CD8-positive, alpha-beta memory T cell (primary cell): ENCODE measurements at places on chromosomes 2 and 18. TPM values are rescaled to one million over a fixed set of nuclear protein-coding genes. Genes with fewer than 3 reads are reported as not detected.

SERPINB4 gene
- not detected for total RNA-seq

GPR55 gene
- total RNA-seq = 11.6 TPM

COX5B gene
- total RNA-seq = 205 TPM

DNA sequence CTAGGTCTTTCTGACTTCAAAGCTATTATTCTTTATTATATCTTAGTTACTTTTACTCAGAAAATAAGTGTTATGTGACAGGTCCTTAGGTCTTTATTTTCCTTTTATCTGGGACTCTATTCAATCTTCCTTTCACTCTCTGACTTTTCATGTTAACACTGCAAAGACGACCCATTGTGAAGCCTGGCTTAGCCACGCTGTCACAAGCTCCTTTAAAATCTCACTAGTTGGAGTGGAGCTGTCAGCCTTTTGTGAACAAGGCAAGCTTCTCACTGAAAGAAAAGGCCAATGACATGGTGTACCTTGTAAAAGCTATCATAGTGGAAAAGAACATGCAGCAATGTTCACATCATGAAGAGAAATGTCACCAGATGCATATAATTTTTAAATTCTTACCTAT is 1130.7 kb upstream of the FAM98A start:
- H3K4me3 ChIP-seq = no peak overlapping the region
- no peaks in the 10 kb centered on the region for H3K36me3 ChIP-seq
- H3K4me1 ChIP-seq = no peaks in the 10 kb centered on the region
- no peak overlapping the region for H3K27ac ChIP-seq
- H3K27me3 ChIP-seq = no peaks in the 10 kb centered on the region
- no peak for DNase-seq

DNA sequence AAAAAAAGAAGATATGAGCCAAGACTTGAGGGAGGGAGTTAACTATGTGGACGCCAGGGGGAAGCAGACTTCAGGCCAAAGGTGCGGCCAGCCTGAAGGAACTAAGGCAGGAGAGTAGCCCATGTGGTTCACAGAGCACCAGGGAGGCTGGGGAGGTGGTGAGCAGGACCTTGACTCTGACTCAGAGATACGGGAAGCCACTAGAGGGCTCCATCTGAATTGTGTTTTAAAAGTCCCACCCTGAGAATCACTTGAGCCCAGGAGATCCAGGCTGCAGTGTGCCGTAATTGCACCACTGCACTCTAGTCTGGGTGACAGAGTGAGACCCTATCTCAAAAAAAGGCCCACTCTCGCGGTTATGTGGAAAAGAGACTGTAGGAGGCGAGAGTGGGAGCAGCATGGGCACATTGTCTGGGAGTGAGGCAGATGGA is 12.3 kb downstream of the CEP192 start:
- no peak overlapping the region for H3K4me3 ChIP-seq
- H3K27ac ChIP-seq = no peak overlapping the region
- H3K36me3 ChIP-seq = peaks cover 7% of the 10 kb centered on the region
- H3K27me3 ChIP-seq = no peaks in the 10 kb centered on the region

DNA sequence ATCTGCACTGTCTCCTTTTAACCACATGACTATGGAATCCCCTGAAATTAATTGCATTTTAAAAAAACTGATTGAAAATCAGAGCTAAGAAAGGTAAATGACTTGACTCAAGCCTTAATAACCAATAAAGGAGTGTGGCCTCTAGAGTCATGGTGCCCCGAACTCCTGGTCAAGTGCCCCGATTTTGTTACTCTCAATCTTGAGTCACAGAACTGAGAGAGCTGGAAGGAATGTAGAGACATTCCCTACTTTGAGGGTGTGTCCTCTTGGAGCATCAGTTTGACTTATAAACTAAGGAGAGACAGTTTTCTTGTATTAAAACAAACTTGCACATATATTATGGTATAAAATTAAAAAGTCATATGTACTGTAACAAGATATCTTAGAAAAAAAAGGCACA is 2.4 kb downstream of the WDR43 start:
- H3K4me3 ChIP-seq = no peak overlapping the region
- peaks cover 40% of the 10 kb centered on the region for H3K4me1 ChIP-seq
- H3K27me3 ChIP-seq = no peaks in the 10 kb centered on the region
- no peak overlapping the region for H3K27ac ChIP-seq

DNA sequence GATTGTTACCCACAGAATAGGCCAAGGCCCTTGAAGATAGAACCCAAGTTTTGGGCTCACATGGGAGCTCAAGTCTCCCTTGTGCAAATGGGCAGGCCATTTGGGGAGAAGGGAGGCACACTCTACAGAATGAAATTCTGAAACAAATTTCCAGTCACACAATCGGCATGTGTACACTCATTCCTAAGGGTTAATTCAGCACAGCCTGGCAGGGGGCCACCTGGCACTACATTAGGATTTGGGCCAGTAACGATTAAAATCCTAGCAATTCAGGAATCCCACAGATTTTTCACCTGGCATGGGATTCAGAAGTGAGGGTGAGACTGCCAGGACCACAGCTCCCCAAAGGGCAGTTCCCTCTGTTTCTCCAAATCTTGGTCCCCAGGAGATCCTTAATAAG is 46.4 kb downstream of the BMP10 start:
- peaks cover 32% of the 10 kb centered on the region for H3K36me3 ChIP-seq
- H3K4me3 ChIP-seq = no peak overlapping the region
- H3K27me3 ChIP-seq = no peaks in the 10 kb centered on the region
- no peak overlapping the region for H3K27ac ChIP-seq
- peaks cover 21% of the 10 kb centered on the region for H3K4me1 ChIP-seq

DNA sequence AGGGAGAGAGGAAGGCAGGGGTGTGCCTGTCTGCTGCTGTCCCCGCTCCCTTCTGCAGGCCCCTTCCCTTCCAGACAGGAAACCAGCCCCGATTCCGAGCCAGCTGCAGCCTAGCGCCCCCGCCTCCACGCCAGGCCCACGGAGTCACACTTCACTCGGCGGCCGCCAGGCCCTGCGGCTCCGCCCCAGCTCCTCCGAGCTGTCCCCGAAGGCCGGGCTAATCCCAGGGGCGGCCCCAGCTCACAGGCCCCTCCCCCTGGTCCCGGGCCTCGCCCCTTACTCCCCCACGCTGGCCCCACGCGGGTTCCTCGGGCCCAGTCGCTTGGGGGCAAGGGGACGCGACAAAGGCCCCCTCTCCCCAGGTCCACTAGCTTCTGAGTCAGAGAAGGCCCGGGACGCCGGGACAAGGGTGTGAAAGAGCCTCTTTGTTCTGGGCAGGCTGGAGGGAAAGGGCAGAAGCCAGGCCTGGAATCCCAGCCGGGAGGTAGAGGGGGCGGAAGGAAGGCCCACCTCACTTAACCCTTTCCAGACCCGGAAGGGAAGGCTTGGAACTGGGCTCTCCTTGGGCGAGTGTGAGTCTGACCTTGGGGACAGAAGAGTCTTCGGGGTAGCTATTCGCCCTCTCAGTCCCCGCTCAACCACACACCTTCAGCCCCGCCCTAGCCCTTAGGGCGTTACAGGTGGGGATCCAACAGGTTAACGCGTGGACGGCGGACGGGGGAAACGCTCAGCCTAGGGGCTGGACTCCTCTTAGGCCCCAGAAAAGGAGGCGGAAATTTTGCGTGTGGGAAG is 1.2 kb downstream of the RTKN start:
- H3K36me3 ChIP-seq = no peaks in the 10 kb centered on the region
- peaks cover 8% of the 10 kb centered on the region for H3K4me1 ChIP-seq
- H3K4me3 ChIP-seq = peak overlapping the region; percentile 22
- peaks cover 26% of the 10 kb centered on the region for H3K27me3 ChIP-seq

DNA sequence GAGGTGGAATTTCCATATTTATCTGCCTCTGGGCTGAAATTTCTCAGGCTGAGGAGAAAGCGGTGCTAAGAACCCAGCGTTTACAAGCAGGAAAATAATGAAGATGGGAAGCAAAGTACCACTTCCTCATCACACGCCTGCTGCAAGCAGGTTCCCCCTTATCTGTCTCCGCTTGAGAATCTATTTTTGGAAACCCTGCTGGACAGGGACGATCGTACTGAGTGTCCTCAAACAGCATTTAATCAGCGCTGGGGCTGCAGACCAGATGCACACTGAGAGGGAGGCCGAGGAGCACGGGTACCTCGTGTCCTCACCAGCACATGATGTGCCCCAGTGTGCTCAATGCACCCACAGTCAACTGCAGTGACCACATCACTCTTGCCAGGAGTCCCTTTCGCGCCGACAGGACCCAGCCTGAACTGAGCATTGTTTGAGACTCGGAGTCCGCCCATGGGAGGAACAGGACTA is 160.4 kb downstream of the HDAC4 start:
- DNase-seq = no peak
- H3K36me3 ChIP-seq = no peaks in the 10 kb centered on the region
- no peaks in the 10 kb centered on the region for H3K27me3 ChIP-seq
- no peak overlapping the region for H3K27ac ChIP-seq

DNA sequence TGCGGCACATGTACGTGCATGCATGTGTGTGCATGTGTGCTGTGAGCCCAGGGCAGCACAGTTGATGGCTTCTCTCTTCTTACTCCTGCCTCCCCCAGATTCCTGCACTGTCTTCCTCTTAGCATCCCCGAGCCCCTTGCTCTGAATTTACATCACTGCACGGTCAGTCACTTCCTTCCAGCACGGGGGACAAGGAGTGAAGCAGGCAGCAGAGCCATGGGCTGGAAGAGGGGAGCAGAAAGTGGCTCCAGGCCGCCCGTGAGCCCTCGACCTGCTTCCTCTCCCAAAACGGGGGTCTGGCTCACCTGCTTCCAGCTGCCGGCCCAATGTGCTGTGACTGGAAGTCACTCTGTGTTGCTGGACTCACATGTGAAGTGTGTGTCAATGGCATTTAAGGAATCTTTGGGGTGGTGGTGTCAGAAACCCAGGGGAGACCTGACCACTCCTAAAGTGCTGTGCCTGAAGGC is 106.1 kb downstream of the FAM210A start:
- DNase-seq = no peak
- no peaks in the 10 kb centered on the region for H3K36me3 ChIP-seq
- peaks cover 7% of the 10 kb centered on the region for H3K4me1 ChIP-seq
- H3K27ac ChIP-seq = no peak overlapping the region

GRCh38 chr2:39394516-39394961 is 42.5 kb downstream of the MAP4K3 start:
- H3K4me3 ChIP-seq = no peak overlapping the region
- no peak for DNase-seq
- H3K36me3 ChIP-seq = no peaks in the 10 kb centered on the region
- no peaks in the 10 kb centered on the region for H3K27me3 ChIP-seq

GRCh38 chr2:10019602-10020400 is 23.5 kb upstream of the KLF11 start:
- no peak overlapping the region for H3K4me3 ChIP-seq
- no peaks in the 10 kb centered on the region for H3K36me3 ChIP-seq
- no peaks in the 10 kb centered on the region for H3K27me3 ChIP-seq
- no peak overlapping the region for H3K27ac ChIP-seq

GRCh38 chr18:61752973-61753372 is 139.8 kb downstream of the RNF152 start:
- H3K27me3 ChIP-seq = no peaks in the 10 kb centered on the region
- no peaks in the 10 kb centered on the region for H3K36me3 ChIP-seq
- no peak overlapping the region for H3K27ac ChIP-seq
- no peak for DNase-seq

DNA sequence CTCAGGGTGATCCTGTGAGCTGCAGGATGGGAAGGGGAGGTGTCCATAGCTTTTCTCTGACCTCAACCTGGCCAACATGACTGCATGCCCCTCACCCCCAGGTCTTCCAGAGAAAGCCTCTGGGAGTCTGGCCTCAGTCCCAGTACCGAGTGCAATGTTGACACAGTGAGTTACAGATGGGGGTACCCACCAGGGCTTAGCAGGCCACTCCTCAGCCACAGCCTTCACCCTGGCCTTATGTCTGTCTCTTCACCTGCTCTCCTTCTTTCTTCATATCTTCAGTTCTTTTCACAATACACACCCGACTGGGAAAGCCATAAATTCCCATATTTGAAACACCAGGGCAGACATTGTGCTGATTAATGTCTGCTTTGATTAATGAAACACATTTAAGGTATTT is 33.5 kb downstream of the AOX1 start:
- no peak for DNase-seq
- no peaks in the 10 kb centered on the region for H3K36me3 ChIP-seq
- H3K4me3 ChIP-seq = no peak overlapping the region
- no peaks in the 10 kb centered on the region for H3K4me1 ChIP-seq
- no peaks in the 10 kb centered on the region for H3K27me3 ChIP-seq
- no peak overlapping the region for H3K27ac ChIP-seq

DNA sequence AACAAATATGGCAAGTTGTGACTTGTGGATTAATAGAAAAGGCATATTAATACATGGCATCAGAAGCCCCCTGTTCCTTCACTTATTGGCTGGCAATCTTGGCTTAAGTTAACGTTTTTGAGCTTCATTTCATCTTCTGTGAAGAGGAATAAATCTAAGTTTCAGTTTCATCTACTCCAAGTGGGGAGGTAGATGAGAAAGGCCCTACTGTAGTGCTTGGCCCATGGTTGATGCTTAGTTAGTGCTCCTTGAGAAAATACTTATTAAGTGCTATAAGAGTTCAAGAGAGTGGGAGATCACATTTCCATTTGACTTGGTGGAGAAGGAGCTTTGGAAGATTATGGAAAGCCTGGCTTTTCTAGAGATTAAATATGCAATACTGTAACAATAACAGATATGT is 244.3 kb downstream of the BABAM2 start:
- H3K4me3 ChIP-seq = no peak overlapping the region
- no peaks in the 10 kb centered on the region for H3K27me3 ChIP-seq
- no peaks in the 10 kb centered on the region for H3K36me3 ChIP-seq

DNA sequence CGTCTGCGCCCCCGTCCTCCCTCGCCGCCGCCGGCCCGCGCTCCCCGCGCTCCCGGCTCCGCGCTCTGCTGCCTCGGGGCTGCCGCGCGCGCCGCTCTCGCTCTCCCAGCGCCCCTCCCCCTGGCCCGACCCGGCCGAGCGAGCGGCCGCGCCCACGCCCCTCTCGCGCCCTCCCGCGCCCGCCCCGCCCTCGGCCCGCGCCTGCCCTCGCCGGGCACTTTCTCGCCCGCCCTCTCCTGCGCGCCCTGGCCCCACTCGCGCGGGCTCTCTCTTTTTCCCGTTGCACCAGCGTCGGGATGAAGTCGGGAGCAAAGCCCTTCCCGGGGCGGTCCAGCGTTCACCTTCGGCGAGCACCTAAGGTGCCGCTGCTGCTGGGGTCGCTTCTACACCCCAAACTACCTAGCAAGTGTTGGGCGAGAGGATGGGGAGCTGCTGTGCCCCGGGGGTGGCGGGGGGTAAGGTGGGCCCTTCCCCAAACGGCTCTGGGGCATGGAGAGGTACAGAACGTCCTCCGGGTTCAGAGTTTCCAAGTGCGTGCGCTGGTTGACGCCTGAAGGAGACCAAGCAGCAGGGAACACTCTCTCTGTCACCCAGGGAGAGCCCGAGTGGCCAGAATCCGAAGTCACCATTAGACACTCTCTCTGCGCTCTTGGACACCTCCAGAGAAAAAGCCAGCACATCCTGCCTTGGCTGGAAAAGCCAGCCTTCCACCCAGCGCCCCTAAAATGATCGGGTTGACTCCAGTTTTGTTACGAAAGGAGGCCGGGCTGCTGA is at the start of gene COLEC12:
TSS of gene COLEC12 (minus strand) at position 70 of the 774 bp plus-strand sequence. CDS start 187 bp downstream, outside the sequence.
- H3K4me1 ChIP-seq = no peaks in the 10 kb centered on the region
- H3K4me3 ChIP-seq = no peak within 1 kb of the TSS
- H3K27me3 ChIP-seq = no peaks in the 10 kb centered on the region
- DNase-seq = no peak

- no peaks in the 10 kb centered on the region for H3K4me1 ChIP-seq
- H3K36me3 ChIP-seq = no peaks in the 10 kb centered on the region
- DNase-seq = no peak
- no peak overlapping the region for H3K27ac ChIP-seq
- no peaks in the 10 kb centered on the region for H3K27me3 ChIP-seq
Observed at GRCh38 chr18:370751-371608, 103.1 kb upstream of the THOC1 start.

- H3K4me1 ChIP-seq = peaks cover 52% of the 10 kb centered on the region
- no peak for DNase-seq
- H3K36me3 ChIP-seq = no peaks in the 10 kb centered on the region
- H3K27ac ChIP-seq = no peak overlapping the region
- no peaks in the 10 kb centered on the region for H3K27me3 ChIP-seq
Observed at GRCh38 chr2:239299218-239299939, 101.4 kb downstream of the HDAC4 start.

- H3K27ac ChIP-seq = no peak overlapping the region
- H3K36me3 ChIP-seq = no peaks in the 10 kb centered on the region
- no peak overlapping the region for H3K4me3 ChIP-seq
Observed at GRCh38 chr2:231245249-231246094, 47.0 kb downstream of the ARMC9 start.
